ENCODE measurements at places on chromosomes 7 and 10. TPM values are rescaled to one million over a fixed set of nuclear protein-coding genes. Genes with fewer than 3 reads are reported as not detected.

GRCh38 chr7:27459021-27459730 is 203.5 kb downstream of the HIBADH start:
- DNase-seq, result no peak

DNA sequence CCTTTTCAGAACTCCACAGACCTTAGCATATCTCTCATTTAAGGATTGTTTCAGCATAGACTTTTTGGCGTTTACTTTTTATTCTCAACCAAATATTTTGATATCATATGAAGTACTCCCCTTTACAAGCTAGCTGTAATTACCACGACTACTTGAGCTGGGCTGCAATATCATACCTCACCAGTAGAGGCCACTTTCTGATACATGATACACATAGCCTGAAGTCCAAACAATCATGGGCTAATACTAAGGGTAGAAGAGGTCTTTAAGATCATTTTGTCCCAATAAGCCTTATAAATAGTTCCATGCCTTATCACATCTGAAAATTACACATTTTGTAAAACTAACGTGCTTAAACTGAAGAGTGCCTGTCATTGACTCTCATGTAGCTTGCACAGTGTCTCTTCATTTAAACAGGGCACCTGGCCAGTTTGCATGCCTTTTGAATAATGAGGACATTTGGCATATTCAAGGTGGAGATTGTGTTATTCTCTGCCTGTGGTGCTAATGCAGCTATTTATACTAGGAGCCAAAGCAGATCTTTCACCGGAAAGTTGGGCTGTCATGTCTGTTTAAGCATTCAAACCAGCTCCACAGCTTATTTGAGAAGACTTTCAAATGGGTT is 403.7 kb upstream of the ZMIZ1 start:
- DNase-seq, result no peak

CRYGN gene
- not detected for total RNA-seq

- DNase-seq, result no peak
Measured at GRCh38 chr7:88692493-88692892, 67.0 kb upstream of the ZNF804B start.

DNAH11 gene
- total RNA-seq, result 0.60 TPM

DNA sequence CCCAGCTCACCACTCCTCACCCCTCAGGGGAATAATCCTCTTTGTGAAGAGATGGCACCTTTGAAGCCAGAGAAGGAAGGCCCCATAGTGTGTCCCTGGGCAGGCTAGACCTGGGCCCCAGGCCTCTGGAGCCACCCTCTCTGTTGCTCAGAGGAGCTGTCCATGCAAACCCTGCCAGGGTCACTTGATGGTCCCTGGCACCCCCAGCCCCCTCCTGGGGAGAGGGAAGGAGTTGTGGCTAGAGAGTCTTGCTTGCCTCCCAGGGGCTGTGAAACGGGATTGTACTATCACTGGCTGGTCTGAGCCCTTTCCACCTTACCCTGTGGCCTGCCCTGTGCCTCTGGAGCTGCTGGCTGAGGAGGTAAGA is 5.8 kb downstream of the GHRHR start:
- DNase-seq, result no peak

POMZP3 gene
- 6.7 TPM for total RNA-seq

EPDR1 gene
- total RNA-seq, result 35.6 TPM

GRCh38 chr10:62121187-62121530 is 147.5 kb downstream of the RTKN2 start:
- DNase-seq, result no peak

GRCh38 chr7:116583653-116584052 is 58.8 kb downstream of the CAV1 start:
- no peak for DNase-seq

GRCh38 chr7:80781561-80781979 is 137.3 kb downstream of the SEMA3C start:
- no peak for DNase-seq

- peak; percentile 8 for DNase-seq
Measured at GRCh38 chr7:44280636-44280992, 44.8 kb downstream of the CAMK2B start.

DNA sequence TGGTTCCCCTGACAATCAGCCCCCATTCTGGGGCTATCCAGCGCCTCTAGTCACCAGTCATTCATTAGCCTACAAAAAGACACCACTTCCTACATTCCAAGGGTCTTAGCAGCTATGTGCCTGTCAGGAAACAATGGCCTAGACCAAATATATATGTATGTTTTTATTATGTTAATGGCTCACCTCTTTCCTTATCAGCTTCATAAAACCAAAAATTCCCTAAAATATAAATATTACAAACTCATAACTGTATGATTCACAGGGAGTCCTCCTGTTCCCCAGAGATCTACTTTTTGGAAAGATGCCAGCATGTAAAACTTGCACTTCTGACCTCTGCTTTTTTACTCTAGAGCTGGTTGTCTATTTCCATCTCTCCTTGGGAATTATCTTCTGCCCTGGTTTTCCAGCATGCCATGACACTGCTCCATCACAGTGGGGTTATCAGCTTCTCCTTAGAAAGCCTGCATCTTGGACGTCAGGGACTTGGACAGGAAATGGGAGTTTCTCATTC is 79.2 kb downstream of the ABCA13 start:
- DNase-seq, result no peak

GRCh38 chr7:47663851-47664250 is 81.9 kb upstream of the TNS3 start:
- DNase-seq, result no peak

IFIT1 gene
- total RNA-seq, result 13.7 TPM

DNA sequence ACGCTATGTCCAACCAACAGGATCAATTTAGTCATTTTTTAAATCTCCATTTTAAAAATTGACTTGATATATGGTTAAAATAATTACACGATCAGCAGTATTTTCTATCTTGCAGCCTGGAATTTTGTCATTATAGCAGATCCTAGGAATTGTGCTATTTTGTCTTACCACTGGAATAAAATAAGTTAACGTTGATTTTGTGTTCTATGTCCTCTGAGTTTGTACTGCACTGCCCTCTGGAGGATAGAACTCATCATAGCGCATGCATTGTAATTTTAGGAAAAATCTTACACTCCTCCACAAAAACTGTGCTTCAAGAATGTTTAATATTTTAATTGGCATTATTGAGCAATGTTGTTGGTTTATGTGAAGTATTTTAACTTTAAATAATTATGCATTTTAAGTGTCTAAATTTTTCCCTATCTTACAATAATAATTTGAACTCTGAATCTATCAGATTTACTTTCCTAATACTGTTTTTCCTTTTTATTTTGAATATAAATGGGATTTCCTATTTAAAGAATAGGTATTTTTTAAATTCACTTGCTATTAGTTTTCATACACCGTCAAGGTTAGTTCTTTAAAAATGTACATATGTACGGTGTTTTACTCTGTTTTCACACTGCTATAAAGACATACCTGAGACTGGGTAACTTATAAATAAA is 220.1 kb downstream of the PPP1R3A start:
- DNase-seq, result no peak

DNA sequence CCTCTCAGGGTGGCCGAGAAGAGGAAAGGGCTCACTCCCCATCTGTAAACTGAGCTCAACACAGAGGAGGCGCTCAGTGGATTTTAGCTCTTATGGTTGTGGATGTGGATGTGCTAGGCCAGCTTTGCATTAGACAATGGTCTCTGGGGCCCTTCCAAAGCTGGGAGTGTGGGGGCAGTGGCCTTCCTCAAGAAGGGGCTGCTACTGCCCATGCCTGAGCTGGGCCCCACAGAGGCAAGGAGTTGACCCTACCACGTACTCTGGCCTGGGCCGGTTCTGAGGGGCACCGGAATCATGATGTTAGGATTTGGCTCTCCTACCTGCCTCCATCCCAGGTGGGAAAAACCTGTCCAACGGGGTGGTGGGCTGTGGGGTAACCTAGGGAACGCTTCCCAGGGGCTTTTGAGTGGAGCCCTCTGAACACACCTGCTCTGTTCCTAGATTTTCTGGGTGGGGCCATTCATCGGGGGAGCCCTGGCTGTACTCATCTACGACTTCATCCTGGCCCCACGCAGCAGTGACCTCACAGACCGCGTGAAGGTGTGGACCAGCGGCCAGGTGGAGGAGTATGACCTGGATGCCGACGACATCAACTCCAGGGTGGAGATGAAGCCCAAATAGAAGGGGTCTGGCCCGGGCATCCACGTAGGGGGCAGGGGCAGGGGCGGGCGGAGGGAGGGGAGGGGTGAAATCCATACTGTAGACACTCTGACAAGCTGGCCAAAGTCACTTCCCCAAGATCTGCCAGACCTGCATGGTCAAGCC is 11.5 kb downstream of the AQP1 start:
- DNase-seq, result no peak

SCIN gene
- 11.6 TPM for total RNA-seq

FAM131B gene
- total RNA-seq, result 0.79 TPM

DNA sequence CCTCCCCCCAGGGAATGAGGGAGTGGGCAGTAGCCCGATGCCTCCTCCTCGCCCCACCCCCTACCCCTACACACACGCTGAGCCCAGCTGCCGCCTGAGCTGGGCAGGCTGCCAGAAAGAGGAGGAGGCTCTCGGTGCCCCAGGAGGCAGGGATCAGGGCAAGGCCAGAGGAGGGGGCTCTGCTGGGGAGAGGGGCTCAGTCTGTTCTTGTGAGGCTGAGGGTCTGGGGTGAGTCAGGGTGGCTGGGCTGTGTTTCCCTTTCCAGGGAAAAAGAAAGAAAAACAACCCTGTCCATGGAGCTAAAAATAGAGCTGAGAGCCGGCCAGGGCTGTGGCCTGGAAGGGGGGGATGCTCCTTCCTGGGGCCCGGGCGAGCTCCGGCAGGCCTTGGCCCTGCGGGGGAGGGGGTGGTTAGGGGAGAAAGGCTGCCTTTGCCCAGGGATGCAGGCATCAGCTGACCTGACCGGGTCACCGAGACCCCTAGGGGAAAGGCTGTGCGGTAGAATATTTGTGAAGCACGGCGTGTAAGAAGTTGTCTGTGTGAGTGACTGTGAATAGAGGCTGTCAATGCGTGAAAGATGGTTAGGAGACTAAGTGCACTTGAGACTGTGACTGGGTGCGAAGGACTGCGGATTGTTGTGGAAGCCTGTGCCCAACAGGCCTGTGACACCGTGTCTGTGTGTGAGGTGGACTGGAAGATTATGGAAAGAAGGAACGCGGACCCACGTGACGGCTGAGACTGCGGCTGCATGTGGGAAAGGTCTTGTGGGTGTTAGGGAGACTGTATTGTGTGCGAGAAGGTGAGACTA is 1.2 kb upstream of the LZTS2 start:
- no peak for DNase-seq

GRCh38 chr10:6643962-6644361 is 63.9 kb upstream of the PRKCQ start:
- DNase-seq, result no peak

GRCh38 chr10:794382-794956 is 105.0 kb upstream of the DIP2C start:
- DNase-seq, result no peak

GRCh38 chr7:15780271-15780670 is 93.8 kb upstream of the MEOX2 start:
- DNase-seq, result no peak

GRCh38 chr10:7458556-7458955 is 47.7 kb upstream of the SFMBT2 start:
- DNase-seq, result no peak

MYPN gene
- not detected for total RNA-seq

- DNase-seq, result no peak
Measured at GRCh38 chr10:44383749-44384600, 922 bp downstream of the CXCL12 start.

ACSL5 gene
- total RNA-seq, result 43.4 TPM

- DNase-seq, result no peak
Measured at GRCh38 chr7:84490661-84491060, 296.1 kb upstream of the SEMA3A start.

DNA sequence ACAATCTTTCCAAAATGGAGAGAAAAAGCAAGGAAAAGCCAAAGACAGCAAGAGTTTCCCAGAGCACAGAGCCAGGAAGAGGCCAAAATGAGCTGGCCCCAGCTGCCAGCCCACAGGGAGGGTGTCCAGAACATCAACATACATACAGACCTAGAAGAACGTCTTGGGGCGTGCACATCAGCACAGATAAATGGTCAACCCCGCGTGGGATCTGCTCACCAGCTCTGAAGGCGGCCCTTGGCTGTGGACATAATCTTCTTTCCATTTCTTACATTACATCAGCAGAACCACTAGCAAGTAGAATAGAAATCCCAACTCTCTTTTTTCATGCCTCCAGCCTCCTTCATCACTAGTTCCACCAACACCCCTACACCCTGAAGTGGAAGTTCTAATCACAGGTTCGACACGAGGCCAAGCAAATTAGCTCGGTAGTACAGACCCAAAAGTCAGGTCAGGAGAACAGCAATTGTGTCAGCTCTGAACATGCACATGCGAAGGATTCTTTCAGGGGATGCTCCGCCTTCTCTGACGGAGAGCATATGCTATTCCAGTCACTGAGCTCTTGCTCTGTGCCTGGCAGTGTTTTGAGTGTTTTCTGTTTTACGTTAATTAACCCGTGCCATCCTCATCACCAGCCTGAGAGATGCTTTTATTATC is 16.4 kb downstream of the SH3PXD2A start:
- no peak for DNase-seq

MRLN gene
- total RNA-seq, result not detected

- no peak for DNase-seq
Measured at GRCh38 chr10:90162271-90162853, 461.0 kb downstream of the KIF20B start.

GRCh38 chr10:35130663-35131062 is 4.0 kb downstream of the CREM start:
- DNase-seq, result no peak

GRCh38 chr10:52115823-52116222 is 198.3 kb upstream of the DKK1 start:
- no peak for DNase-seq

- no peak for DNase-seq
Measured at GRCh38 chr7:50826371-50827172, 43.9 kb upstream of the GRB10 start.

- DNase-seq, result no peak
Measured at GRCh38 chr7:19121977-19122588, 4.6 kb upstream of the TWIST1 start.
